Activated naive CD8-positive, alpha-beta T cell treated with anti-CD3 and anti-CD28 coated beads for 36 hours (primary cell): ENCODE measurements at places on chromosomes 1 and 21. TPM values are rescaled to one million over a fixed set of nuclear protein-coding genes. Genes with fewer than 3 reads are reported as not detected.

C8B gene
- not detected for total RNA-seq

EDN2 gene
- not detected for total RNA-seq

SLFNL1 gene
- total RNA-seq: 0.08 TPM

SPAG17 gene
- not detected for total RNA-seq

ARHGEF16 gene
- not detected for total RNA-seq

DNASE2B gene
- total RNA-seq: not detected

PFDN2 gene
- 141 TPM for total RNA-seq

REN gene
- total RNA-seq: not detected

YOD1 gene
- total RNA-seq: 10.8 TPM

PRPF38A gene
- 119 TPM for total RNA-seq

CIART gene
- total RNA-seq: 5.2 TPM

KRTAP19-3 gene
- not detected for total RNA-seq

LDLRAP1 gene
- total RNA-seq: 14.3 TPM

ZNF692 gene
- total RNA-seq: 59.1 TPM

RNF186 gene
- not detected for total RNA-seq

CDC7 gene
- 25.7 TPM for total RNA-seq

SH2D5 gene
- 2.8 TPM for total RNA-seq

ZFP69B gene
- total RNA-seq: 8.0 TPM

C1QA gene
- not detected for total RNA-seq

ILDR2 gene
- 5.7 TPM for total RNA-seq

SLC25A33 gene
- 11.1 TPM for total RNA-seq

SUSD4 gene
- total RNA-seq: 0.33 TPM

NECTIN4 gene
- 0.12 TPM for total RNA-seq

LCE1E gene
- not detected for total RNA-seq

KRTAP20-4 gene
- not detected for total RNA-seq

TNFRSF18 gene
- total RNA-seq: 52.5 TPM

OR2L2 gene
- total RNA-seq: not detected

APCS gene
- not detected for total RNA-seq

AKR7A3 gene
- 0.37 TPM for total RNA-seq

PLXNA2 gene
- not detected for total RNA-seq
